Stimulated activated CD4-positive, alpha-beta T cell treated with anti-CD3 and anti-CD28 coated beads, TNF-alpha, amount 100 ng/mL, for 24 hours (primary cell): ENCODE measurements at places on chromosomes 6 and 20.

GRCh38 chr6:135481783-135482369 lies 15.7 kb downstream of the AHI1 start:
- no peak for DNase-seq

DNA sequence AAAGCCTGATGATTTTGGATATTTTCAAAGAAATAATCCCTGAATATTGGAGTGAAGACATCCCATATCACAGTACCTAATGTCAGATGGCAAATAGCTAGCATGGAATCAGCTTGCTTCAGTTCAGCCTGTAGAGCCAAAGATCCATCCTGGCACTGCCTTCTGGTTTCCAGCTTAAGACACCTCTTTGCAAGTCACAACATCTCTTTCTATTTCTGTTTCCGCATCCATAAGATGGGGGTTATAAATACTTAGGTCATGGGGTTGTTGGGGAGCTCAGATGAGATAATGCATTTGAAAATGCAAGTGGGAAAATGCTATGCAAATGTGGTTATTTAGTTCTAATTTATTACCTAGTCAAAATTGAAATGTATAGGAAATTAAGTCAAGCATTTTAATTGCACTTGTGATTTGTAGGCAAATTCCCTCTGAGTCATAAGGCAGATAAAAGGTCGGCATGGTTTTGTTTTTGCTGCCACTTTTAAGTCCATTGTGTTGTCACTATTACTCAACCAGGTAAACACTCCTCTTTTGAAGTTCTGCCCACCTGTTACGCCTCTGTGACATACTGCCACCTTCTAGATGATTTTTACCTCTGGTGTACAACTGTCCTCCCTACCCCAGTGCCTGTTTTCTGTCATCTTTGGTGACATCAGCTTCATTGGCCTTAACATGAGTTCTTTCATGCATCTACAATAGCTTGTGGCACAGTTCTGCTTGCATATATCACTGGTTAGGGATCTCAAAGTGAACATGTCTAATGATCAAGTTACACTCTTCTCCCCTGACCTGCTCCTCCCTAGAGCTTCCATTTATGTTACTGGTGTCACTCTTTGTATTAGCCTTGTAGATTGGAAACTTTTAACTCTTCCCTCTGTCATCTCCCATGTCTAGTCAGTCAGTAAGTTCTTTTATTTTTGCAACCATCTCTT lies 96.6 kb downstream of the CDKAL1 start:
- no peak for DNase-seq

- DNase-seq, result no peak
Measured at GRCh38 chr6:4101298-4101697, 22.4 kb upstream of the FAM217A start.

DNA sequence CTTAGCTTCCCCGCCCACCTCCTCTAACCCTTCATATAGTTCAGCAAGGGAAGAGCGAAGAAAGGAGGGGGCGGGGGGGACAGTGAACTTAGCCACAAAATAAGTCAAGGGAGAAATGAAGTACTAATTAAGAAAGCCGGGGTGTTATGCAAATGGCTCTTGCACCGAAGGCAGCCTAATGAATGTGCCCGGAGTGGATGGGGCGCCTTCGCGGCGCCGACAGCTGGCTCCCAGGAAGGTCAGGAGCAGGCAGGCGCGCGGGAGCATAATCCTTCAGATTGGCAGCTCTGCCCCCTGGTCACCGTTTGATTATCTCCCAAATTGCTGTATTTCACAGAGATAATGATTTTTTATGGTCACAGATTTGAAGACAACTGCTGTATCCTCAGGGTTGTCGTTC lies 395.1 kb downstream of the TFAP2B start:
- DNase-seq, result no peak

- no peak for DNase-seq
Measured at GRCh38 chr6:109527989-109528388, 45.0 kb upstream of the ZBTB24 start.

- DNase-seq, result no peak
Measured at GRCh38 chr20:44073675-44074071, 113.3 kb downstream of the JPH2 start.

DNA sequence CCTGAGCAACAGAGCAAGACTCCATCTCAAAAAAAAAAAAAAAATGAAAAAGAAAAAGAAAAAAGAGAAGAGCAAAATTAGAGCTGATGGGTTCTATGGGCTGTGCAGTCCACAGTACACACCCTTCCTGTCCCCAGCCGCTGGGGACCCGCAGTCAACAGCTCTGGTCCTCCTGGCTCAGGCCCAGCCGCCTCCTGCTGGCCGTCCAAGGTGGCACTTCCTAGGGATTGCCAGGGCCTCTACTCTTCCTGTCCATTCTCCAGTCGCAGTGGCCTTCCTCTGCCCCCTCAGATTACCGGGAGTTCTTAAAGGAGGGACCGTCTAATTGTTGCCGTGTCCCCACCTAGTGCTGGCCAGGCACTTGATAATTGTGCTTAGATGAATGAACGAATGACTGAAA lies 41.7 kb downstream of the TMEM242 start:
- no peak for DNase-seq

GRCh38 chr20:9078826-9079731 lies 10.2 kb downstream of the PLCB4 start:
- DNase-seq, result no peak

- DNase-seq, result no peak
Measured at GRCh38 chr6:151493161-151493803, 535 bp upstream of the CCDC170 start.
